ENCODE measurements at places on chromosomes 11 and 22.
A peak's percentile ranks its signal among the peaks of the same experiment; 100 is the strongest.

DNA sequence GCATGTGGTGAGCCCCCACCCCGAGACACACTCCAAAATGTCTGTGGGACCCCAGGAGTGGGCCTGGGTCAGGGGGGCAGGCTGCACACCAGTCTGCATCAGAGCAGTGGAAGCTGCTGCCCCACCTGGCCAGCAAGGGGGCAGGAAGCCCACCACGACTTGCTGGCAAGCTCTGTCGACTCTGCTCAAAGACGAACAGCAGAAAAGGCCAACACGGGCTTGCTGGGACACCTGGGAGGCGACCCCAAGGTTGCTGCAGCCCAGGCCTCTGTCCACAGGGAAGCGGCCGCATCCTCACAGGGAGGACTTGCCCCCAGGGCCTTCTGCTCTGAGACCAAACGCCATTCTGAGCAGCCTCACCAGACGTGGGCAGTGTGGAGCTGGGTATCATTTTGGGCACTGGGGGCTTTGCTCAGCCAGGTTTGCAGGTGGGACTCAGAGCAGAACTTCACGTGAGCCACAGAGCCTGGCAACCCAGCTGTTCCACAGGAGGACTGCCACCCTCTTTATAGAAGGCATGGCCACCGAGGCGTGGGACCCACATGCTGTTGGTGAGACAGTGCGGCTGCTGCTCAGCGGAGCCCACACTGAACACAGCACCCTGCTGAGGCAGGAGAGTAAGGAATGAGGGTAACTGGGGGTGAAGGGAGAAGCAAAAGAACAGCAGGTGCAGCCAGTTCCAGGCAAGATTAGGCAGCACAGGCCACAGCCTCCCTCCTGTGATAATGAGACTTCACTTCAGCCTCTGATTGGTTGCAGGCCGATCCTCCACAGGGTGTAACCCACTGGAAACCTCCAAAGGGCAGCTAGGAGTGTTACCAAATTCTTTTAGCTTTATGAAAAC is 11.0 kb downstream of the IL17REL start:
- no peak for DNase-seq

GRCh38 chr11:30216534-30216933 is 14.3 kb upstream of the FSHB start:
- no peak for DNase-seq

GRCh38 chr22:19812910-19813309 is 41.8 kb downstream of the GNB1L start:
- DNase-seq = no peak

DNA sequence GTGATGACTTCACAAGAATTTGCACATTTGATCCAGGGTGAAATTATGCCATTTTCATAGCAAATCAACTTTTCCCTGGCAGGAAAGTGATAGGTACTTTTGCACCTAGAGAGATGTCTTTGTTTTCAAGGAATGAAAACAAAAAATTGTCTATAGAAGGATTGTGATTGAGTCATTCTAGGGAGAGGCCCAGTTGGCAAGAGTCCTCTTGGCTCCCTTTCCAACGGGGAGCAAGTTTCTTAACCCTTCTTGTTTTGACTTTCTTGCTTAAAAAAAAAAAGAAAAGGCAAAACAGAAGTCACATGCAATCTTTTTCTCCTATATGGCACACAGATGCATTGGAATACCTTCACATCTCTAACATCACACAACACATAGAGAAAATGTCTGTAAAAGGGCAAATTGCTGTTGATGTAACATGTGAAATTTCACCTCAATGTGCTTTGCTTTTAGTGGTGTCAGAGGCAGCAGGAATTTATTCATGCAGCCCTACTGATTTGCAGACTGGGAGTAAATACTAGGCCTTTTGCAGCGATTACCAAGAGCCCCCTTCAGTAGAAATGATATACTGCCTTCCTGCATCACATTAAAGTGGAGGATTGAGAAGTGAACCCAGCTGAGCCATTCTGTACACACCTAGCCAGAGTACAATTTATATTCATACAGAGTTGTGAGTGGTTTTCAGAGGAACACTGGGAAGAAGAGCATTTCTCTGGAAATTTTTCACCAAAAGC is 290.7 kb upstream of the MPPED2 start:
- DNase-seq = no peak

GRCh38 chr11:67213178-67213621 is 53.1 kb upstream of the GRK2 start:
- DNase-seq = no peak

DNA sequence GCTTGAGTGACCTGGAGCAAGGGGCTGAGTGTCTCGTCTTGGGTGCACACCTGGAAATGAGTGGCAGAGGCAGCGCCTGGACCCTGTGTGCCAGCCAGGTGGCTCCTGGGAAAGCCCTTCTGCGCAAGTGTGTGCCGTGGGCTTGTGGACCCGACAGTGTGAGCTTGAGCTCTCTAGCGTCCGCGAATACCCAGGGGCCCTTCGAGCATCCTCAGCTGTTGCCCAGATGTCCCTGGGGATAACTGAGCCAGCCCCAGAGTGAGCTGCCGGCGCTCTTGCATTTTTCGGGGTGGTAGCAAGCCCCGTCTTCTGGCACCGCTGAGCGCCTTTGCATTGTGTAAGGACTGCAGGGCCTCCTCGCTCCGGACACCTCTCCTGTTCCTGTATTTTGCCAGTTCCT is 399.2 kb downstream of the TBC1D22A start:
- no peak for DNase-seq

DNA sequence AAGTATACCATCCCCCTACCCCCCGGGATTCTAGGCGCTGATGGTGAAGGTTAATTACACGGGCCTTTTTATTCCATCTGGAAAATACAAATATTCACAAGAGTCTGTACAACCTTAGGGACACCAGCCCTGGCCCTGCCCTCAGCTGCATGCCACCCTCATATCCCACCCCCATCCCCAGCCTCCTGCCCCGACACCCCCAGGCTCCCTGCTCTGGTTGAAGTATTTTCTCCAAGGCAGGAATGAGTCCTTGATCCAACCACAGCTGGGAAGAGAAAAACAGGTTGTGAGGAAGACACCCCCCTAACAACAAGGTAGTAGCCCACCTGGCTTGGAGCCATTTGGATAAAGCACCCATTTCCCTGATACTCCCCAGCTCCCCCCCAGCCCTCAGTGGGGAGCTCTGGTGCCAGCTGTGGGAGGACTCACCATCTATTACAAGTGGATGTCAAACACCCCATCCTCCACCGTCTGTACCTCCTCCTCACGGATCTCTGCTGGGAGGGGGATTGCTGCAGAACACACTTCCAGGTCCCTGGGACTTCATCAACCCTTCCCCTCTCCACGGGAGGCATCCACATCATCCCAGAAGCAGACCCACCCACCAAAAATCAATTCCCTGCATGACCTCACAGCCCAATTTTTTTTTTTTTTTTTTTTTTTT is 4.0 kb upstream of the NRXN2 start:
- DNase-seq = no peak

DNA sequence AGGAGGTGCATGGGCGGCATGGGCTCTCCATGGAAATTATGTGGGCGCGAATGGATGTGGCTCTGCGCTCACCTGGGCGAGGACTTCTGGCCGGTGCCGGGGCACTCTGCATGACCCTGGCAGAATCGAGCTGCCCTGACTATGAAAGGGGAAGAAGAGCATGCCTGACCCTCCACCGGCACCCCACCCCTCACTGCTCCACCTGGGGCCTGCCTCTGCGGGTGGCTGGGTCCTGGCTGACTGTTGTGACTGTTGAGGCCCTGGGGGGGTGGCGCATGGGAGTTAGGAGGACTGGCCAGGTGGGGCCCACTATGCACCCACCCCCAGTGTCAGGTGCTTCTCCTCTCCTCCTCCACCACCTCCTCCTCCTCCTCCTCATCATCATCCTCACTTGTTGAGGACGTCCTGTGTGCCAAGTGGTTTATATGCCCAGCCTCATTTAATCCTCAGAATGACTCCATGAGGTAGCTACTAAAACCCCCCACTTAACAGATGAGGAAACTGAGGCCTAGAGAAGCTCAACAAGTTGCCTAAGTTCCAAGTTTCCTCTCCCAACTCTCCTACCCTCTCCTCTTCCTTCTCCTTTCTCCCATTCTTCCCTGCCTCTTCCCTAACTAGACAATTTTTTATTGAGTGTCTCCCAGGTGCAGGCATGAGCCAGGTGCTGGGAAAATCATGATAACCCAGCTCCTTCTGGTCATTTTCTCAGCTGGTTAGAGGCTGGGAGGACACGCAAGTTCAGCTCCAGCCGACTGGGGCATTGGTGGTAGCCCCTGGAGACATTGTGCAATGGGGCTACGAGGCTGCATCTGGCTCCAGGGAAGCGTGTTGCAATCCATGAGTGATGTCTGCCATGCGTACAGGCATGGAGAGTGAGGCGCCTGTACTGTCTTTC is 2.3 kb downstream of the MYEOV start:
- DNase-seq = no peak

GRCh38 chr22:49858827-49859226 is 5.2 kb downstream of the ZBED4 start:
- no peak for DNase-seq

DNA sequence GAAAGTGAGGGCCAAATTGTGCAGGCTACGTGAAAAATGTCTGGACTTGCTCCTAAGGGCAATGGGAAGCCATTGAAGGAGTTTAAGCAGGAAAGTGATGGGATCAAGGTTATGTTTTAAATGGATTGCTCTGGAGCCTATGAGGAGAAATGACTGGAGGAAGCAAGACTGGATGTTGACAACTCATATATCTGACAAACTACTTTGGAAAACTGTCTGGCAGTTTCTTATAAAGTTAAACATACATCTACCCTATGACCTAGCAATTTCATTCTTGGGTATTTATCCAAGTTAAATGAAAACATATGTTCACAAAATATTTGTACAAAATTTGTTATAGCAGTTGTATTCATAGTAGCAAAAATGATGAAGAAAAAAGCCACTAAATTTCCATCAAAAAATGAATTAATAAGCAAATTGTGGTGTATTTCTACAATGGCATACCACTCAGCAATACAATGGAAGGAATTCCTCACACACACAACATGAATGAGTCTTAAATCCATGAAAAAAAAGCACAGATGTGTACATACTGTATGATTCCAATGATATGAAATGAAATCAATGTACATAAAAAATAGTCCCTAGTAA is 24.1 kb downstream of the FZD4 start:
- DNase-seq = no peak

DNA sequence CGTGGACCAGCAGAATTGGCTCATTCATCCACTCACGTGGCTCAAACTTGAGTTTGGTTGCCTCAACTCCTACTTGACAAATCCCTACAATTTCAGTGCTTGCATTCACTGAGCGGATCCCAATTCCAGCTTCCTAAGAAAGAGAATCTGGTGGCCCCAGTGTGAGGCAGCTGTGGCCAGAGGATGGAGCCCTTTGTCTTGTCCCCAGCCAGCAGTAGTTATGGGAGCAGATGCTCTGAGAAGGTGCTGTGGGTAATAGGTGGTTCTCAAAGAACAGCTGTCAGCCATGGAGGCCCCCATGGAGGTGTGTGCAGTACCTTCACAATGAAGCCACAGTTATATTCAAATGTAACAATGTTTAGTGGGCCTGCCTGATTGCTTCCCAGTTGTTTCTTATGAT is 39.3 kb downstream of the KREMEN1 start:
- no peak for DNase-seq

- no peak for DNase-seq
Observed at GRCh38 chr11:59960502-59961381, 3.1 kb upstream of the OOSP4A start.

DNA sequence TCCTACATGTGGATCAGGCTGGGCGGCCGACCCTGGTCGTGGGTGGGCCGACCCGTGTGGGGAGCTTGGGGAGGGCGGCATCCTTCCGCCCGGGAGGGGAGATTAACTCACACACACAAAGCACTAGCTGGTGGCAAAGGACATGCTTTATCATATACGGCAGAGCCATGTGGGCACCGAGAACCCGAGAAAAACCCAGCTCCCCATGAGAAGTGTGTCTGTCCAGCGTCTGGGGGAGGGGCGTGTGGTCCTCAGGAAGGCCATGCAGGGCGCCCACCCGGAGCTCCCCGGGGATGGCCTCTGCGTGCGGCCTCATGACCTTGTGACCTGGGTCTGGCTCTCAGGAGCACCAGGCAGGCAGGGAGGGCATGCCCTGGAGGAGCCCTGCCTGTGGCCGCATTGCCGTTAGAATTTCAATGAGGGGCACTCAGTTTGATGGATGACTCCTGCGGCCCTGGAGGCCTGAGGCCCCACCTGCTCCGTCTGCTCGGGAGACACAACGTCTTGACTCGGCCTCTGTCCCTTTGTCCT is 39.4 kb upstream of the TOLLIP start:
- DNase-seq = no peak

GRCh38 chr11:36014898-36015665 is 71.2 kb downstream of the LDLRAD3 start:
- DNase-seq = no peak

- no peak for DNase-seq
Observed at GRCh38 chr11:31443802-31444201, 65.6 kb downstream of the IMMP1L start.

- peak; percentile 65 for DNase-seq
Observed at GRCh38 chr11:74018331-74019005, 9.6 kb upstream of the UCP3 start.

GRCh38 chr11:28951191-28951590 is 843.0 kb downstream of the METTL15 start:
- DNase-seq = no peak

GRCh38 chr11:111403051-111403726 is 24.1 kb upstream of the POU2AF1 start:
- no peak for DNase-seq

- DNase-seq = no peak
Observed at GRCh38 chr22:27804470-27805297, 3.1 kb upstream of the MN1 start.

DNA sequence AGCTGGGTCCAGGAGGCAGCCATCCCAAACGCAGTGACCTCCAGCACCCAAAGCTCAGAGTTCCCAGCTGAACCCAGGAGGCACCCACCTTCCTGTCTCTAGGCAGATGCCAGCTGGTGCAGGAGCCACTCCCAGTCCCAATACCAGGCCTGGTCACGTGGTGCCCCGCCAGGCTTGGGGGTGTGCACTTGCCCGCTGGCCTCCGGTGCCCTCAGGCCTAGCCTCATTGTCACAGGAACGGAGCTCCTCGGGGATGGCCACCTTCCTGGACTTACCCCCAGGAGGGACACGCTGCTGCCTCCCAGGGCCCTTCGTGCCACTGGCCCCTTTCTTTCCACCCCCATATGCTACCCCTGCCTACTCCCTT is 4.6 kb downstream of the BID start:
- DNase-seq = no peak

DNA sequence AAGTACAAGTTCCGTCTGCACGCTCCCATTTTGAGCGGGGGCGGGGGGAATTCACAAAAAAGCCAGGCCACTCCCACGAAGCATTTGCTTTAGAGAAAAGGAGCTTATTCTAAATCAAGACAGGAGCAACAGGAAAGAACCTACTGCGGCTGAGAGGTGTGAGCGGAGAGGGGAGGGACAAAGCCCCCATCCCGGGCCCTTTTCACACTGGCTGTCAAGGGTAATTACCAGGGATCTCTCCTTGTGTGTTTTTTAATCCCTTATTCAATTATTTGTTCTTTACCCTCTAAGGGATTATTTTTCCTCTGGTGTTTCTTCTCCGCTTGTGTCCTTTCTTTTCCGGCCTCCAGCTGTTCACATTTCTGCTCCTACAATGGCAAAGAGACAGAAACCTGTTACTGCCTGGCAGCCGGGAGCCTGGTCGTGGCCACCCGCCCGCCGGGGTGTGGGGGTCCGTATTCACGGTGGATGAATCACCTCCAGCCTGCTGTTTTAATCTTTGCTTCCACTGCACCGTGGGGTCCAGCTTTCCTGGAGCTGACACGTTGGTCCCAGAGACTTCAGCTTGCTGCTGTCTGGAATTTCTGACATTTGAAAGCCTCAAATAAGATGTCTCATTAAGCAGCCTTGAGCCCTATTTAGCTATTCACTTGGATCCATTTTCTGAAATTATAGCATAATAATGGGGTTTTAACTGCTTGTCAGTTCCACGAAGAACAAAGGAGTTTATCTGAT is 61.4 kb upstream of the FADD start:
- DNase-seq = no peak

Measured in smooth muscle cell of the brain vasculature (primary cell).